Neural crest cell (in vitro differentiated cells): ENCODE measurements at places on chromosomes 13 and 19. TPM values are rescaled to one million over a fixed set of nuclear protein-coding genes. Genes with fewer than 3 reads are reported as not detected.

DNA sequence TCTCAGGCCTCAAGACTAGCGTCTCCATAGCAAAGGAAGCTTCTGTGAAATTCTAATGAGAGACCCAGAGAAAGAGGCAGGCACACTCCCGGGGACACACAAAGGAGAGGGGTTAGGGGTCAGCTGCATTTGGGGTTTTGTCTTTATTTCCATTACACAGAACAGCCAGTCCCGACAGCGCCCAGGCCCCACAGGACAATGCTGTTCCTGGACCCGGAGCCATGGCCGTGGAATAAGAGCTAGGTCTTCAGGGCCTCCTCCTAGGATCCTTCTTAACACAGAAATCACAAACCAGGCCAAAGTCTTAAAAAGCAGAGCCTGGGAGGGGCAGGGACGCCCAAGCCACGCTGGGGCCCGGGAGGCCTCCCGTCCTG lies 22.8 kb downstream of the KCTD15 start:
- DNase-seq: peak; percentile 35
- peak overlapping the region; percentile 94 for H3K27ac ChIP-seq
- H3K4me1 ChIP-seq: peaks cover 36% of the 10 kb centered on the region

GRCh38 chr19:39032063-39032918 lies at the start of gene FBXO27:
Gene FBXO27, minus strand, starts transcription at chr19:39032549. Its CDS starts 322 bp downstream, at chr19:39032227.
- no peaks in the 10 kb centered on the region for H3K4me1 ChIP-seq
- DNase-seq: peak; percentile 5
- no peak within 1 kb of the TSS for H3K27ac ChIP-seq
- H3K4me3 ChIP-seq: peak within 1 kb of the TSS; percentile 72

DNA sequence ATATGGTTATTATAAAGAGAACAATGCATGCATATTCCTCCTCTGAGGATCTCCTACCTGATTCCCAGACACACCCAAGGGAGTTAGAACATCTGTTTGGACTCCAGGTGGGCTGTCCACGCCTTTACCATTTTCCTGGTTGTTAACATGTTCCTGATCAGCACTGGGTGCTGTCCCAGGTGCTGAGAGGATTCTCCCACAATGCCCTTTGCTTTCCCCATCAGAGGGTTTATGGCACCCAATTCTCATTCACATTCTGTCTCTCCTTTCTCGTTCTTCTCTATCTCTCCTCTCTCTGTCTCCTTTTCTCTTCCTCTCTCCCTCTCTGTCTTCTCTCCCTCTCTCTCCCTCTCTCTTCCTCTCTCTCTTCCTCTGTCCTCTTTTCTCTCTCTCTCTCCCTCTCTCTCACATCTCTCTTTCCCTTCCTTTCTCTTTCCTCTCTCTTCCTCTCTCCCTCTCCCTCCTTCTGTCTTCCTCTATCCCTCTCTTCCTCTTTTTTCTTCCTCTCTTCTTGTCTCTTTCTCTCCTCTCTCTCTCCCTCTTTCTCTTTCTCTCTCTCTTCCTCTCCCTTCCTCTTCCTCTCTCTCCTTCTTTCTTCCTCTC lies 3.3 kb upstream of the RDH13 start:
- peaks cover 79% of the 10 kb centered on the region for H3K27me3 ChIP-seq
- H3K4me1 ChIP-seq: peaks cover 17% of the 10 kb centered on the region
- no peak for DNase-seq
- H3K27ac ChIP-seq: no peak overlapping the region
- H3K36me3 ChIP-seq: no peaks in the 10 kb centered on the region
- no peak overlapping the region for H3K4me3 ChIP-seq

NLRP11 gene
- not detected in 2 replicates for total RNA-seq

DNA sequence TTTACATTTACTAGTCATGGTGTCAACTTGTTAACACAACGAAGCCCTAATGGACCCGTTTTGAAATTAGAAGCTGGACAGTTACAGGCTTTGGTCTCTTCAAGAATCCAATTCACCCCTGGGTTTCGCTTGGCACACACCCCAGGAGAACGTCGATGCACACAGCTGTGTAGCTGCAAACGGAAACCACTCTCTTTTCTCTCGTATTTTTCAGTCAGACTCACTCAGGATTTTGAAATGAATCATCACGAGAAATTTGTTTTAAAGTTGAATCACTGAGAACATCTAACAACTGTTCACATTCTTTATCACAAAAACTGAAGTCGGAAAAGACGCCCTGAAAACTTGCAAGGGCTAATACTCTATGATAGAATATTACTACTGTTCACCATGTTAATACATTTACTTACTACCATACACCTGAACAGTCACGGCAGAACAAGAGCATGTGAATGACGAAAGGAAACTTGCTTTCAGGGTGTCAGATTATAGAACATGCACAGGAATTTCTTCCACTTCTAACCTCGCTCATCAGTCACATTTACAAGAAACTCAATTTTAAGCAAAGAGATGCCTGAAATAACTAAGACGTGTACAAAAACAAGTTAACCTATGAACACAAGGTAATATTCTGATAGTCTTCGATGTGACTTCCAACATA lies 4.7 kb downstream of the PNMA8A start:
- no peak overlapping the region for H3K4me3 ChIP-seq
- H3K27me3 ChIP-seq: no peaks in the 10 kb centered on the region
- H3K36me3 ChIP-seq: peaks cover 20% of the 10 kb centered on the region
- no peak overlapping the region for H3K27ac ChIP-seq
- peaks cover 10% of the 10 kb centered on the region for H3K4me1 ChIP-seq

SYNE4 gene
- 0.30 and 0.54 TPM in 2 replicates for total RNA-seq

GRCh38 chr19:20669263-20669662 lies 7.9 kb upstream of the ZNF626 start:
- H3K36me3 ChIP-seq: no peaks in the 10 kb centered on the region
- no peaks in the 10 kb centered on the region for H3K27me3 ChIP-seq
- H3K27ac ChIP-seq: no peak overlapping the region
- no peak for DNase-seq
- H3K4me3 ChIP-seq: no peak overlapping the region
- H3K4me1 ChIP-seq: no peaks in the 10 kb centered on the region
